NCI-H1694 (cell line): ENCODE measurements at places on chromosomes 13 and 19.
A peak's percentile ranks its signal among the peaks of the same experiment; 100 is the strongest.

DNA sequence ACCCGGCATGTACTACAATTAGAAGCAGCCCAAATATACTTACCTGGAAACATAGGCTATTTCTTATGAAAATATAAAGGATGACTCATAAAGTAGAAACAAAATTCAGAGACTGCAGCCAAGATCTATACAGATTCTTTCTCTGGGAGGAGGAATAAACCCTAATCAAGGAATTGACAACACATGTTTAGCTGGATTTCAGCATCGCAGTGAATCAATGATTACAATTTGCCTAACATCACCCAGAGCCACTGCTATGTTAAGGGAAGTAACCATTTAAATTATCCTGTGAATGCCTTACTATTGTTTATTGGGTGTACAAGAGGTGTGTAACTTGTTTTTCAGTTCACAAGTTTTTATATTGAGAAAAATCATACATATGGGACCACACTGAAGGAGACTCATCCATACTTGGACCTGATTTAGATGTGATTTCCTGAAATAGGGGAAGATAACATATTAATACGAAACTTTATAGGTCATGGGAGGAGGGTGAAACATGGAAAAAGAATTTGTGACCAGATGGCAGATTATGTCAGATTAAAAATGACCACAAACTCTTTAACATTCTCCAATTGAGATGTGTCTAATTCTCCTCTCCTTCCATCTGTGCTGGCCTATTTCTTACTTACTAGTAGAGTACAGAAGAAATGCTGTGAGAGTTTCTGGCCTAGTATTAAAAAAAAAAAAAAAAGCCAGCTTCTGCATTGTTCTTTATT, 1168.4 kb downstream of the SLITRK1 start:
- DNase-seq = no peak

GRCh38 chr19:50214699-50215543, 11.5 kb downstream of the MYH14 start:
- no peak for DNase-seq

- no peak for DNase-seq
Measured at GRCh38 chr13:38866649-38867048, 124.0 kb downstream of the STOML3 start.

DNA sequence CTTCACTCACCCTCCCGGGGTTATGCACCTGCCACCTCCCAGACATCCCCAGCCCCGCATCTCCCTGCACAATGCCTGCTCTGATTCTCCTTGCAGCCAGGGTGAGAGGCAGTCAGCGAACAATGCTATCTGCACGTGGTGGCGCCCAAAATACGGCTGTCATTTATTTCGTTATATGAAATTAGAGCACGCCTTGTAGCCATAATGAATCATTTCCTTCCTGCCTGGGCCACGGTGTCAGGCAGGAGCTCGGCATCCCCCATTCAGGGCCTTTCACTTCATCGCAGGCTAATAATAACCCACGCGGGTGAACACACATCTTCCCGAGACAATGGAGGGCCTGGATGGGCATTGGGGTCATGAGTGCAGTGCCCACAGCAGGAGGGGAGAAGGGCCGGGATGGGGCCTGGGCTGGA, 143.8 kb upstream of the ZNF507 start:
- DNase-seq = no peak

GRCh38 chr19:5364674-5365073, 24.1 kb upstream of the PTPRS start:
- no peak for DNase-seq

- no peak for DNase-seq
Measured at GRCh38 chr13:106246666-106247188, 288.7 kb downstream of the EFNB2 start.

DNA sequence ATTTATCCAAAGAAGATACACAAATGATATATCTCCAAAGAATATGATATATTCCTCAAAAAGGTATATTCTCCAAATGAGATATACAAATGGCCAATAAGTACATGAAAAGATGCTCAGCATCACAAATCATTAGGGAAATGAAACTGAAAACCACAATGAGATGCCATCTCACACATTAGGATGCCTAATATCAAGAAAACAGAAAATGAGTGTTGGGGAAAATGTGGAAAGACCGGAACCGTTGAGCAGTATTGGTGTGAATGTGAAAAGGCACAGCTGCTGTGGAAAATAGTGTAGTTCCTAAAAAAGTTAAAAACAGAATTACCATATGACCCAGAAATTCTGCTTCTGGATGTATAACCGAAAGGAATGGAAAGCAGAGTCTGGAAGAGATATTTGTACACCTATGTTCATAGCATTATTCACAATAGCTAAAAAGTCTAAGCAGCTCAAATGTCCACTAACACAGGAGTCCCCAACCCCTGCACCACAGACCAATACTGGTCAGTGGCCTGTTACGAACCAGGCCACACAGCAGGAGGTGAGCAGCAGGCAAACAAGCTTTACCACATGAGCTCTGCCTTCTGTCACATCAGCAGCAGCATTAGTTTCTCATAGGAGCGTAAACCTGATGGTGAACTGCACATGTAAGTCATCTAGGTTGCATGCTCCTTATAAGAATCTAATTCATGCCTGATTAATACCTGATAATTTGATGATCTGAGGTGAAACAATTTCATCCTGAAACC, 291.9 kb downstream of the PCDH20 start:
- no peak for DNase-seq

DNA sequence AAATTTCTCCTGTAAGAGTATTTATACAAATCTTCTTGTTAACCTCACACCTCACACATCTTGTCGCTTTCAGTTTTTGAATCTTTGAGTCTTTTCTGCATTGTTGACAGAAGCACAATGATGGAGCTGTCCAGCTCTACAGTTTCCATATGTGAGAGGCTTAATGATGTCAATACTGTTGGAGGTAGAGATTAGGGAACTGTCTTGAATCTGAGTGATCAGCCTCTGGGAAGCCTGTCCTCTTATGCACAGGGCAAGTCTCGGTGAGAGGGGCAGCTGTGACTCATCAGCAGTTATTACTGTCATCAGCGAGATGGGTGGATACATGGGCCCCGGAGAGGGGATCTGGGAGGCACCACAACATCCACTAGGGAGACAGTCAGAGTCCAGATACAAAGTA, 4.6 kb upstream of the ITGBL1 start:
- no peak for DNase-seq

GRCh38 chr13:27963491-27963890, 5.6 kb downstream of the CDX2 start:
- no peak for DNase-seq

DNA sequence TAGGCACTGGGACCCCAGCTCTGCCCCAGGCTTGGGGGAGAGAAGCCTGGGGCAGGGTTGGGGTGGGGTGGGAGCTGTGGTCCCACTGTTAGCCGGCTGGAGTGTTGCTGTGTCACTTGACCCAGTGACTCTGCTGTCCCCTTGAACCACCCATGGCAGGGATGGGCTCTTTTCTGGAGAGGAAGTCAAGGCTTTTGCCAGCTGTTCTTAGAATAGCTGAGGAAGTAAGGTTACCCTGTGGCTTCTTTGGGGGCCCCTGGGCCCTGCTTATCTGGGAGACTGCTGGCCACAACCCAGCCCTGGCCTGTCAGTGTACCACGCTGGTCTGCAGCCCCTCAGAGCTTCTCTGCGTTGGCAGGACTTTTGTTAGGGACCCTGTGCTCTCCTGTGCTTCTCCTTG, 9.1 kb downstream of the PNPLA6 start:
- DNase-seq = no peak

GRCh38 chr13:34167347-34167746, 349.4 kb downstream of the RFC3 start:
- no peak for DNase-seq

GRCh38 chr13:94705081-94706030, 7.0 kb downstream of the SOX21 start:
- no peak for DNase-seq

DNA sequence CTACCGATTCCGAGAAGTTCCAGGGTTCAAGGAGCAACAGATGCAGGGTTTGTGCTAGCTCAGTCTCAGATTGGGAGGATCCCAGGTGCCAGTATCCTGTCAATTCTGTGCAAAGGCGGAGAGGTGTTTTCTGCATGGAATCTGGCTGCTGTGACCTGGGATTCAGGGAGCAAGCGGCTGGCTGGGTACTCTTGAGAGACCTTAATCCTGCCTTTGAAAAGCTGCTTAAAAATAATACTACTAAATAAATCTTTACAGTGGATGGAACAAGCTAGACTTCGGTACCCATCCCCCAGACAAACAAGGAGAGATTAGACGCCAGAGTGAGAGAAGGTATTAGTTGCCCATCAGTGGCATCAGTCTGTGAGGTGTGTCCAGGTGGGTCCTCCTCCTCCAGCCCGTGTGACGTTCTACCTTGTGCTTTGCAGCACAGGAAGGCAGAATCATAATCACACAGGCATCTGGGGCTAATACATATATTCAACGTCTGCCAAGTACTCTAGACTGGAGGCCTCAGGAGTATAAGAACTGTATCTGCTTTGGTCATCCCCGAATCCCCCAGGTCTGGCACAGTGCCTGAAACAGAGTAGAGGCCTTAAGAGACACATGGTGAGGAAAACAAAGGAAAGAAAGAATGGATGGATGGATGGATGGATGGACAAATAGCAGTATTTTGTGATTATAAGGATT, 230.6 kb downstream of the ZNF536 start:
- no peak for DNase-seq

GRCh38 chr19:41352609-41353465, 885 bp downstream of the TGFB1 start:
- DNase-seq = no peak

- DNase-seq = no peak
Measured at GRCh38 chr13:41765020-41765419, 195.9 kb downstream of the VWA8 start.

GRCh38 chr13:92251671-92252210, 853.3 kb downstream of the GPC5 start:
- DNase-seq = no peak

DNA sequence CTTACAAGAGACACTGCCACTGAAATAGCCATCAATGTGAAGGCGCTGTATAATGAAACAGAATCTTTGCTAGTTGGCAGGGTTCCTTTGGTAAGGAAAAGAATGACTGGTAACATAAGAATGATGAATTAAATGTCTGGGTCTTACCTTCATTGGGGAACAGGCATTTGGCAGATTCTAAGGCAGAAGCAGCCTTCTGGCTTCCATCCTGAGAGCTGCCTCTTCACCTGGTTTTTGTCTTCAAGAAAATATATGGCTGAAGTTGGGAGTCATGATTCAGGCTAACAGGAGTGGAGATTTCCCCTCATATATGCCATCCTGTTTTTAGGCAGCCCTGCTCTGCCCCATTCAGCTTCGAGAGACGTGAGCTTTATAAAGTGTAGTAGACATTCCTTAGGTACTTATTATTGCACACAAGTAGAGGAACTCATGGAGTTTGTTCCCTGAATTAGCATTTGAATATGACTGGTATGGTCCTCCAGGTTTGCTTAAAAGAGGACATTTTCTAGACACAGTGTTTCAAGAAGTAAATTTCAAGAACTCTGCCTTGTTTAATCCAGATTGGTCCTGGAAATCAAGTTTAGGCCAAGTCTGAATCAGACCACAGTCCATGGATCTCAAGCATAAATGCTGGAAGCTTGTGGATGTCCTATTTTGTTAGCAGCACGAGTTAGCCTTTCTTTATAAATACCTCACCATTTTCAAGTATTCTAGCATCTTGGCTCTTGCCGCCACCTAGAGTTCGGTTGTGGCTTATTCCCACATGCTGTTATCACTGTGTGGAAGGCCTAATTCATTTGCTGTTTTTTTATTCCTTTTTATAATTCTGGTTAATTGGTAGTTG, 56.2 kb upstream of the AKAP11 start:
- peak; percentile 34 for DNase-seq

DNA sequence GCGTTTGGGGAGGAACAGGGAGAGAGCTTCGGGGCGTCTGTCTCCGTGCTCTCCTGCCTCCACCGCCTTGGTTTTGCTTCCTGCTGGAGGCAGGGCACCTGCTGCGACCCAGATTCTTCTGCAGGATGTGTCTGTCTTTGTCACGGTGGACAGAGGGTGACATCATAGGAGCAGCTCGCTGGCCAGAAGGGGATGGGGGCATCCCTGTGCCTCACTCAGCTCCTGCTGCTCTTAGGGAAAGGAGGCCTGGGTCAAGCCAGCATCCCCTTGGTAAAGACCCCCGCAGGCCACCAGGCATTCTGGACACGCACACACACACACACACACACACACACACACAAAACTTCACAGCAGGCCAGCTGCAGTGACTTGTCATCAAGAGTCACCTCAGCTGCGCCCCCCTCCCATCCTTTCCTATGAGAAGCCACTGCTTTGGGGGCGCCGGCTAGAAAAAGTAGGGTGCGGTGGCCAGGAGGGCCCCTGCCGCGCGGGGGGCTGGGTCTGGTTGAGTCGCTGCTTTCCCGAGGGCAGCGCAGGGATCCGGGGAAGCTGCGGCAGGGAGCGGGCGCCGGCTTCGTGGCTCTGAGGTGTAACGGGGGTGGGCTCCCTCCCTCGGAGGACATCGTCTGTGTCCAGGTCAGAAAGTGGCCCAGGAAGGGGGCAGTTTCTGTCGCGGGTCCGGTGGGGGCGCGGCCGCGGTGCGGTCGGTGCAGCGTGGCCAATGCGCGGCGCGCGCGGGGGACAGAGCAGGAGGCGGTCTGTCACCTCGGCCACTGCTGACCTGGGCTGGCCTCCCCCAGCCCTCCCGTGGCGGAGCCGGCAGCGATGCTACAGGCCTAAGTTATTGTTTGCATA, 15.8 kb upstream of the NPAS1 start:
- no peak for DNase-seq
